ENCODE measurements at places on chromosomes 7 and 10.

DNA sequence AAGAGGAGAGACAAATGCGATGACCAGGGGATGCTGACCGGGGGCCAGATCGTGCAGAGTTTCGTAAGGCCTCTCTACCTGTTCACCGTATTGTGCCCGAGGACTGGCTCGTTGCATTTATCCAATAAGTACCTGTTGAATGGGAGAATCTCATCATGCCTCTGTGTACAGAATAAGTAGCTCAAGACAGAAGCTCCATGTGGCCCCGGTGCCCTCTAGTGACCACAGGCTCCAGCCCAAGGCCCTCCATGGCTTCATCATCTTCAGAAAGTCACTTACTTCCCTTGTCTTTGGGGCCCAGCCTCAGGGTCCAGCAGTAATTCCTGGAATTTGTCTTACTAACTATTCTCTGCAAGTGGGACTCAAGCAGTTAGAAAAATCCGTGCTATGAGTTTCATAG is 151.0 kb downstream of the CHN2 start:
- DNase-seq: no peak

DNA sequence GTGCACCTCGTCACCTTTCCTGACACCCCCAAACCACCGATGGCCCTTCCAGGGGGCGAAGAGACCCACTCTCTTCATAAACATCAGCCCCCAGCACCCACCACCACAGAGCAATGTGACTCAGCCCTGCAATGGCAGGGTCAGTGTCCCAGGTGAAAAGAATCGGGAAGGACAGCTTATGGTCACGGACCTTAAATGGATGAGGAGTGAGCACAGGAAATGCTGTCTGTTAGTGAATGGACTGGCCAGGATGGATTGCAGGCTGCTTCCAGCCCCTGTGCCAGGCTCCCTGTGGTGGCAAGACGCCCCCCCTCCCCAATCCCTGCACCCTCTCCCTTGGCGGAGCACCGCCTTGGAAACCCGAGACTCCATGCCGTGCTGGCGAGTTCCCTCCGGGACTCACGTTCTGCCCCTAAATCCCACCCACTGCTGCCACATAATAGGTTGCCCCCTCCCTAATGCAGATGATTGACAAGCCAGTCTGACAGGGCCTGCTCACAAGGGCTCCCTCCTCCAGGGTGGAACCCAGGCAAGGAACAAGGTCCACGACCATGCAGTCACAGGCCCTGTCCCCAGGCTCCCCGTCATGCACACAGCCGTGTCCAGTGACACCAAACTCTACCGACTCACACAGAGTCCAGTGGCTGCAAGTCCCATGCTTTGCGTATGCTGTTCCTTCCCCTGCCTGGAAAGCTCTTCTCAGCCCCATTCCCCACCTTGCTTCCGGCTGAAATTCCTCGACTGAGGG is 7.3 kb downstream of the ASB13 start:
- DNase-seq: no peak

DNA sequence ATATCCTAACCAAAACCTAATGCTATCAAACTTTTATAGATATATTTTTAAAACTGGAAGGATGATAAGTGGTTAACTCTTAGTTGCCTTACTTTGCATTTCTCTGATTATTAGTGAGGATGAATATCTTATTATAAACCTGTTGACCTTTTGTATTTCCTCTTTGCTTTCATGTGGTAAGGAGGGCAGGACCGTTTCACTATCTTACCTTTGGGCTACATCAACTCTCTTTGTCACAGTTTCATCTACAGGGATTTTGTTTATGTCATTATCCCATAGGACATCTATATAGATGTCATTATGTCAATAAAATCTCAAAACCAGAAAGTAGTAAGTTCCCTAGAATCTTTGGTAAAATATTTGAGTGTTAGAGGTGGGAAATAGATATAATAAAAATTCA is 219.3 kb downstream of the THSD7A start:
- no peak for DNase-seq

DNA sequence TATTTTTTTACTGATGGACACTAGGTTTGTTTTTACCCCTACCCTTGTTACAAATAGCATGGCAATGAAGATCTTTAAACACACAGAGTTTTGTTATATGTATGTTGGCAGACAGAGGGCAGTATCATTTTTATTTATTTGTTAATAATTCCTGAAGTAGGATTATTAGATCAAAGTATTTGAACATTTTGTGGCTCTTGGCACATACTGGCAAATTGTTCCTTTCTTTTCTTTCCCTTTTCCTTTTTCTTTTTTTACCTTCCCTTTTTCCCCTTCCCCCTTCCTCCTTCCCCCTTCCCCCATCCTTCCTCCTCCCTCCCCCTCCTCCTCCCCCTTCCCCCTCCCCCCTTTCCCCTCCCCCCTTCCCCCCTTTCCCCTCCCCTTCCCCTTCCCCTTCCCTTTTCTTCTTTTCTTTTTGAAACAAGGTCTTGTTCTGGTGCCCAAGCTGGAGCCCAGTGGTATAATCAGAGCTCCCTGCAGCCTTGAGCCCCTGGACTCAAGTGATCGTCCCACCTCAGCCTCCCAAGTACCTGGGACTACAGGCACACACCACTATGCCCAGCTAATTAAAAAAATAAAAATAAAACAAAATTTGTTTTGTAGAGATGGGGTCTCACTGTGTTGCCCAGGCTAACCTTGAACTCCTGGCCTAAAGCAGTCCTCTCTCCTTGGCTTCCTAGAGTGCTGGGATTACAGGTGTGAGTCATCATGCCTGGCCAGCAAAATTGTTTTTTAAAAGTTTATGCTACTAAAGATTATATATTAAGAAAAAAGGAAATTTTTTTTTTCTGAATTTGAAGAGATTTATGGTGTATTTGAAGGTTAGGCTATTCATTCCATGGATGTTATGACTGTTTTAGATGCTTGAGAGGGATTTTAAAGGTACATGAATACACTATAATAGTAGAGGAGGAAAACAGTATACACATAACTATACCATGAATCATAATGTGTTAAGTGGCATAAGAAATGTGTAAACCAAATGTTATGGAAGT is 39.3 kb downstream of the SEPTIN7 start:
- peak; percentile 22 for DNase-seq

GRCh38 chr10:52779541-52780390 is 7.2 kb upstream of the MBL2 start:
- peak; percentile 68 for DNase-seq

GRCh38 chr10:50400694-50401093 is 149.4 kb upstream of the ASAH2 start:
- DNase-seq: no peak

GRCh38 chr10:112502536-112502935 is 55.5 kb downstream of the VTI1A start:
- no peak for DNase-seq

- DNase-seq: no peak
Measured at GRCh38 chr7:129160161-129160905, 15.8 kb downstream of the TSPAN33 start.

DNA sequence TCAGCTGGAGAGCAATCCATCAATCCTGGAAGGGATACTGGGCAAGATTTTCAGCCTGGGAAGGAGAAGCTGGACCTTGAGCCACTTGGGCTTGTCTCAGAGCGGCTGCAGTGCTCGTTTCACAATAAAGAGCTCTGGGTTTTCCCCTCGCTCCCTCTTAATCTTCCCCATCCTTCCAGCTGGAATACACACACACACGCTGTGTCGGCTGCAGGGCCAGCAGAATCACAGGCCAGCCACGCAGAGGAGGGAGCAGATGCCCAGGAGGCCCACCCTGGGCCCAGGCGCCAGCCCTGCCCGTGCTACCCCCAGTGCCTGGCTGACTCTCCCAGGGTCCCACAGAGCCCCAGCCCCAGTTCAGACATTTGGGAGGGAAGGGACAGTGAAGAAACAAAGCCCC is 255.1 kb downstream of the TNS3 start:
- no peak for DNase-seq

- peak; percentile 59 for DNase-seq
Measured at GRCh38 chr7:4775848-4776623, 613 bp downstream of the AP5Z1 start.

GRCh38 chr7:150450491-150451001 is at the start of gene GIMAP8:
GIMAP8 (plus strand) TSS chr7:150450630; CDS start chr7:150466699, 16,069 bp downstream.
- no peak for DNase-seq

- DNase-seq: no peak
Measured at GRCh38 chr10:15661574-15661973, 58.1 kb downstream of the ITGA8 start.

DNA sequence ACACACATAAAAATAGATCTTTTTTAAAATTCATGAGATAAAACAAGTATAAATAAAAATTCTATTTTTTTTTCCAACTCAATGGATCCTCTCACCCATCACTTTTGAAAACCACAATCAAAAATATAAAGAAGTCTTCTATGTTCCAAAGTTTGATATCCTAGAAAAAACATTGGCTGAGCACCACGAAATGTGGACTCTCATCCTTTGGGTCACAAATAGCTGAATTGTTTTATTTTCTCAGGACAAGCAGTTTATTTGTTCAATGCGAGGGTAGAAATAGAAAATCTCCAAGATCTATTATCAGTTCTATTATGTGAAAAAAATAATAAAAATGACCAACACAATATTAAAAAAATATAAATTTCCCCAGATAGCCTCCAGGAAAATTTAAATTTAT is 310.5 kb upstream of the DGKB start:
- no peak for DNase-seq

- peak; percentile 69 for DNase-seq
Measured at GRCh38 chr7:32588657-32589056, 93.4 kb downstream of the AVL9 start.

DNA sequence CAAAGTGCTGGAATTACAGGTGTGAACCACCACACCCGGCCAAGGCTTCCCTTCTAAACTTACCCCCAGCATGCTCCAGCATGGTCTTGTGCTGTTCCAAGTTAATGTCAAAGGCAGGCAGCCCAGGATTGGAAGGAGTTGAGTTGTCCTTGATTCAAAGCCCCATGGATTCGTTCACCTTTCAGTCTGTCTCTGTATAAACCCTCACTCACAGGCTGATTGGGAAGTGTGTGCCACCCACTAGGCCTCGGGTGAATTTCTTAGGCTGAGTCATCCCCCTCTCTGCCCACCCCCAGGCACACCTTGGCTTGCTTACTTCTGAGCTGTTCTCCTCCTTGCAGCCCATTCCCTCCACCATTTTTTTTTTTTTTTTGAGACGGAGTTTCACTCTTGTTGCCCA is 13.3 kb upstream of the PRDX3 start:
- peak; percentile 42 for DNase-seq

DNA sequence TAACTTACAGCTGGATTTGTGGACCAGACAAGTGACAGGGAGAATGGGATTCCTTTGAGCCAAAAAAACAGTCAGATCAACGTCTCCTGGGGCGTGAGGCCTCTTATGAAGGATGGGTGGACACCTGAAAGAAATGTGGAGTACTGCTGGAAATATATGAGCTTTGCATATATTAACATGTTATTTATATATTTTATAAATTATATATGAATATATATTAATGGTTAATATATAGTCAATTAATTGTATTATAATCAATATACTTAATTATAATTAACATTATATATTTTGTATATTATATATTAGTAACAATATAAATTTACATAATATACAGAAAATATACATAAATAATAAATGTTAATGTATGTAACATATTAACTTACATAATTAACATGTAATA is 57.5 kb downstream of the CACNB2 start:
- no peak for DNase-seq

DNA sequence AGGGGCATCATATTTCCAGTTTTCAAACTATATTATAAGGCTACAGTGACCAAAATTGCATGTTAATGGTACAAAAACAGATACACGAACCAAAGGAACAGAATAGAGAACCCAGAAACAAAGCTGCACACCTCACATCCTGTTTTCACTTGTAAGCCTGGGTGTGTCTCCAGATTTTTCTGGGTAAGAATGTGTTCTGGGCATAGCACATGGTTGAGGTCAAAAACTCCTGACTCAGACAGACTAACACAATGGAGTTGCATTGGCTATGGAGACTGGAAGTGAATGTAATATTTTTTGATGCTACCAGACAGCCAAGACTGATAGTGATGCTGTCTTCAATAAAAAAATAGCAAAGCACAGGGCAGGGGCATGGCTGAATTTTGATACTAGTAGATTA is 1175.2 kb downstream of the NXPH1 start:
- no peak for DNase-seq

- DNase-seq: no peak
Measured at GRCh38 chr7:94940241-94940640, 32.8 kb downstream of the PPP1R9A start.

GRCh38 chr7:27151931-27152815 is at the start of gene HOXA3:
HOXA3 (minus strand) TSS chr7:27152583; CDS start chr7:27110640, 41,943 bp downstream.
- no peak for DNase-seq

DNA sequence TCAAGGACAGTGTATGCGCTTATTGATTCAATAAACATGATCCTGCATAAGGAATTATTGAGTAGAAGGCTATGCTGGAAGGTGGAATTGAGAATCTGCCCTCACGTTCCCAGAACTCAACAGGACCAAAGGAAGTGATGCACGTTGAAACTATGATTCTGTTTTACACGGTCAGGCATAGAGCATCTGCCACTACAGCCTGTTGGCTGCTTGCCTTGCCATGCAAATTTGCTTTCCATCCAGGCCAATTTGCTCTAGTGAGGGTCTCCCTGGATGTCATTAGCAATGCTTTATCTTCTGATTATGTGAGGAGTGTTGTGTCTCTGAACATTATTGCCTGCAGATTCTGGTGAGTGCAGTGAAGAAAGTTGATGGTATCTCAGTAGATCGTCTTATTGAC is 132.9 kb downstream of the ADRA2A start:
- DNase-seq: no peak

- DNase-seq: no peak
Measured at GRCh38 chr7:151346470-151346769, 4.8 kb downstream of the NUB1 start.

- DNase-seq: peak; percentile 6
Measured at GRCh38 chr10:57338823-57339558, 928.7 kb downstream of the IPMK start.

DNA sequence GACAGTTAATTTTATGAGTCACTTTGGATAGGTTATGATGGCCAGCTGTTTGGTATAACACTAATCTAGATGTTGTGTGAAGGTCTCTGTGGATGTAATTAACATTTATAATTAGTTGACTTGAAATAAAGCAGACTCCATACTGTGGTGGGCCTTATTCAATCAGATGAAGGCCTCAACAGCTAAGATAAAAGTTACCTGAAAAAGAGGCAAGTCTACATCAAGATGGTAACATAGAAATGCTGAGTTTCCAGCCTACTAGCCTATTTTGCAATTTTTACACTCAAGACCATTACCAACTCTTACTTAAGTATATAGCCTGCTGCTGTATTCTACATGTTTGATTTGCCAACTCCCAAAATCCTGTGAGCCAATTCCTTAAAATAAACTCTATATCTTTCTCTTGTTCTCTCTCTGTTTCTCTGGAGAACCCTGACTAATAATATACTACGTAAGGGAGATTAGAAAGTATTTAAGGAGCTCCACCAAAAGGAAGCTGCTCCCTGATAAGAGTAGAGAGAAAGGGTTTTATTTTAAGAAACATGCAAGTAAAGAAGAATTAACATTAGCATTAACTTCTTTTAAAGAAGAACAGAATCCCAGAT is 42.7 kb downstream of the ZNF438 start:
- no peak for DNase-seq

DNA sequence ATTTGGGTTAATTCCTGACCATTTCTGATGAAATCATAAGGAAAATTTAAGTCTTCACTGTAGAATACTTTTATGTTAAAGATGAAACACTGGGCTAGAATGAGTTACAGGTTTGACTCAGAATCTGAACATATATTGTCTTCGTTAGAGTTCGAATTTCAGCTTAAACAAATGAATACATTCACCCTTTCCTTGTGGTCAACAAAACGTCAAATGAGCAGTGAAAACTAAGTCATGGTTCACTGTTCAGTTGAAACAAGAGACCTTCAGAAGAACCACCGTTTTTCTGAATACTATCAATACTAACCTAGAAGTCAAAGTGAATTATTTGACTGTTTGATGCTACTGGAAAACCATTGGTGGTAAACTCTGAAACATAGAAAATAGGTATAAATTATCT is 235.2 kb upstream of the ZWINT start:
- DNase-seq: no peak
